NCI-H1048 (cell line): ENCODE measurements at places on chromosomes 13 and 19.

GRCh38 chr13:53298396-53298795 is 269.8 kb downstream of the OLFM4 start:
- DNase-seq, result no peak

DNA sequence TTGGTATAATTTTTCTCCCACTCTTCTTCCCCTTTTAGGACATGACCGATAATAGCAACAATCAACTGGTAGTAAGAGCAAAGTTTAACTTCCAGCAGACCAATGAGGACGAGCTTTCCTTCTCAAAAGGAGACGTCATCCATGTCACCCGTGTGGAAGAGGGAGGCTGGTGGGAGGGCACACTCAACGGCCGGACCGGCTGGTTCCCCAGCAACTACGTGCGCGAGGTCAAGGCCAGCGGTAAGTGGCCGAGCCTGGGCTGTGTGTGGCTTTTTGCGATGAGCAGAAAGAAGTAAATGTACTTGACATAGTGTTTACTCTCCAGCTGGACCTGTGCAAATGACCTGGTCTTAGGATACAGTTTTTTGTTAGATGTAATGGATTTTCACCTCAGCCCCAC is 102.5 kb downstream of the ARHGEF7 start:
- DNase-seq, result no peak

GRCh38 chr19:50728084-50728737 is 5.0 kb downstream of the CLEC11A start:
- peak; percentile 44 for DNase-seq

GRCh38 chr13:96700657-96701056 is 293.6 kb downstream of the OXGR1 start:
- DNase-seq, result no peak

GRCh38 chr19:40157059-40157458 is 34.2 kb upstream of the MAP3K10 start:
- DNase-seq, result no peak
